ENCODE measurements at places on chromosomes 5 and 9.

GRCh38 chr9:114375386-114376175, 12.2 kb downstream of the AKNA start:
- no peak for DNase-seq

DNA sequence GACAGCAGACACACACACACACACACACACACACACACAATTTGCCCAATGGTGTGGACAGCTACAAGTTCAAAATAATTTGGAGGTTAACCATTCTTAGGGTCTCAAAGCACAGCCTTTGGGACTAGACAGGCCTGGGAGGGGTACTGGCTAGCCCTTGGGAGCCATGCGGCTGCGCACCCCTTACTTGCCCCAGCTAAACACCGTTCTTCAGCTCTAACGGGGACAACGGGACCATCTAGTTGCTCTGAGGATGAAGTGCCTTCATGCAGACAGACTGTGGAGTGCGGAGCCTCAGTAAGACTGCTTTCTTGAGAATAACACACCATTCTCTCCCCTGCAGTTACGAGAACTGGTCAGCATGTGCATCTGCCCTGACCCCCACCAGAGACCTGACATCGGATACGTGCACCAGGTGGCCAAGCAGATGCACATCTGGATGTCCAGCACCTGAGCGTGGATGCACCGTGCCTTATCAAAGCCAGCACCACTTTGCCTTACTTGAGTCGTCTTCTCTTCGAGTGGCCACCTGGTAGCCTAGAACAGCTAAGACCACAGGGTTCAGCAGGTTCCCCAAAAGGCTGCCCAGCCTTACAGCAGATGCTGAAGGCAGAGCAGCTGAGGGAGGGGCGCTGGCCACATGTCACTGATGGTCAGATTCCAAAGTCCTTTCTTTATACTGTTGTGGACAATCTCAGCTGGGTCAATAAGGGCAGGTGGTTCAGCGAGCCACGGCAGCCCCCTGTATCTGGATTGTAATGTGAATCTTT, 64.6 kb downstream of the PSMB7 start:
- no peak for DNase-seq

GRCh38 chr5:14407051-14407450, 174.5 kb upstream of the OTULINL start:
- no peak for DNase-seq

DNA sequence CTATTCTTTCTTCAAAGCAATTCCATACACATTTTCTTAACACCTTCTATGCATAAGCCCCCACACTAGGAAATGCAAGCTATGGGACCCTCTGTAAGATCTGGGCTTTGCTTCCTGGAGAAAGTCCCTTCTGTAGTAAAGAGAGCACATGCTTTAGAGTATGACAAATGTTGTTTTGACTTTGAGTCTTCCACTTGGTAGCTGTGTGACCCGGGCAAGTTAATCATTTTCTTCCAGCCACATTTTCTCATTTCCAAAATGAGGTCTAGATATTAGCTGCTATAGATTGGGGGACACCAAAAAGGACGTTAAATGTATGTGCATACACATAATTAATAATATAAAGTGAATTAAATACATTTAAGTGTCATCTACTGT, 334.0 kb downstream of the NFIB start:
- no peak for DNase-seq

DNA sequence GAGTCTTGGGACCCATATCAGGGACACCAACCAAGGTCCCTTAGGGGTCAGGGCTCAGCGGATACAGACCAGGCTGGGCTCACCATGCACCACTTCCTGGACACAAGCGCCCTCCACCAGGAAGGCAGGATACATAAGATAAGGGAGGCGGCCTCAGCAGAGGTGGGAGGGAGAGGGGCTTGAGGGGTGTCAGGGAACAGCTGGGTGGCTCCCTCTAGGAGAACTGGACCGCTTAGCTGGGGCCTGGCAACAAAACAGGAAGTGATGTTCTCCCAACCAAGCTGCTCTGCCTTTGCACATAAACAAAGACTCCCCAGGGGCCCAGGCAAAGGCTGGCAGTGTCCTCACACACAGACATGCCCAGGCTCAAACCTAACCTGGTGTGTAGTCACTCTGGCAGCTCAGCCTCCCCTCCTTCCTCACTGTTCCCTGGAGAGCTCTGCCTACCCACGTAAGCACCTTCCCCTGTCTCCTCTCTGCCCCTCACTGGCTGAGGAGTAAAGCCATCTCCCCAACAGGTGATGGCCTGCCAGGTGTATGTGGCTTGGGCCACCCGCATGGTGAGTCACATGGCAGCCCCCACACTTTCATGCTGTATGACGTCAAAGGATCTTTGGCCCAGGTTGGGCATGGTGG, 5.8 kb upstream of the BICD2 start:
- DNase-seq, result no peak

DNA sequence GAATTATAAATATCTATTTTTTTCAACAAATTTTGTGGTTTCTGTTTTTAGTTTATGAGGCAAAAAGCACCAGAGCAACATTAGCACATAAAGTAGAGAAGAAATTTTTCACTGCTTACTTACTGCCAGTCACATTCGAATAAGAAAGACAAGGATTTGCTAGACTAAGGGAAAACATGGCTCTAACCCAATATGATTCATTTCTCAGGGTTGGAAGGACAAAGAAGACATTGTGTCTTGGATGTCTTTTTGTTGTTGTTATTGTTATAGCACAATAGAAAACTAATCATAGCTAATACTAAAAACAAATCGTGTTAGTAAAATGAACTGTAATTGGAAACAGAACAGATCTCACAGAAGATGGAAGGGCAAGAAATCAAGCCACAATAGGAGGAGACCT, 90.9 kb upstream of the SLCO6A1 start:
- DNase-seq, result no peak

DNA sequence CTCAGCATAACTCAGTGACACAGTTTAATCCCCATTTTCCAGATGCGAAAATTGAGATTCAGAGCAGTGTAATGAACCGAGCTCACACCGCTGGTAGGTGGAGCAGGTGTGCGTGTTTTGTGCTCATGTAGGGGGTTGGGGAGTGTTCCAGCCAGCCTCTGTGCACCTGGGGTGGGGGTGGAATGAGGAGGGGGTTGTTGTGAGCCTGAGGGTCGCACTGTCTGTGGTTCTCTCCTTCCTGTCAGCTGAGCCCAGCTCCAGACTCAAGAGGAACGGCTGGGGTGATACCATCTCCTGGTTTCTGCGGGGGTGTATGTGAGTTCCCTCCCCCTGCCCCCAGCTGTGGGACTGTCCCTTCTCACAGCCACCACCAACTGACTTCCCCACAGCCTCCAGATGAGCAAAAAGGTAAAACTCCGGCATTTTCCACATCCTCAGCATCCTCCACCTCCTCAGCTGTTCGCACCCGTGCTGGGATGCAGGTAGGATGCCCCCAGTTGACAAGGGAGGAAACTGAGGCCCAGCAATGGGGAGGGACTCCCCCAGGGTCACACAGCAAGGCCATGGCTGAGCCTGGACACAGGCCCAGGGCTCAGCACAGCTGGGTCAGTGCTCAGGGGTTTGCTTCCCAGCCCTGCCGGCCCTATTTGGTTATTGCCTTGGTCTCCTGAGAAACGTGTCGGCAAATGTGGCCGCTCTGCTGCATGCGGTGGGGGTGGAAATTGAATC, 2.1 kb downstream of the SH2D3C start:
- DNase-seq, result peak; percentile 73

DNA sequence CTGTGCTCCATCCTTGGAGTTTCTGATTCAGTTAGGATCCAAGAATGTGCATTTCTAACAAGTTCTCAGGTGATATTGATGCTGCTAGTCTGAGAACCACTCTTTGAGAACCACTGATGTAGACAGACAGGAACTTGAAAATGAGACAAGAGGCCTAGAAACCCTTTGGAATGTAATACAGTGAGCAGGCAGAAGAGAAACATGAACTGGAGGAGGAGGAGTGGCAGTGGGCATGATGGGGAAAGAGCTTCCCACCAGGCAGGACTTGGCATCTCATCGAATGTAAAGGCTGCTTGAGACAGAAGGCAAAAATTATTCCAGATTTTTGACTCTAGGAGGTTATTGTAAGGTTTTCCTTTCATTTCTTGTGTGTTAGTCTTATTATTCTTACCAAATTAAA, 295.8 kb upstream of the SGCD start:
- no peak for DNase-seq

- no peak for DNase-seq
These were observed 6.4 kb upstream of the TEX48 start for GRCh38 chr9:114688379-114688778.

DNA sequence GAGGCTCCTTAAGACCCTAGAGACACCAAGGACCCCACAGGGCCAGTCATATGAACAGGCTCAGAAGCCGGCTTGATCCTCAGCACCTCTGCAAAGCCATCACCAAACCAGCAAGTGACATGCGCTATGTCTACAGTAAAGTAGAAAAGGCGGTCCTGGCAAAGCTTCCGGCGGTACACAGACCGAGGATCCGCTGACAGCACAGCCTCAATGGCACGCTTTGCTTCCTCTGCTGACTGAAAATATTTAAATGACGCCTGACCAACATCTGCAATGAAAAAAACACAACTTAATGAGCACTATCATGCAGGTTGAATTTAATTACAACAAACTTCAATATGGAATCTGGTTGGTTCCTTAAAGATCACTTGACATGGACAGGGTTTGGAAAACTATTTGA, 17.6 kb downstream of the TRMO start:
- DNase-seq, result no peak

- no peak for DNase-seq
These were observed 12.1 kb upstream of the BTNL3 start for GRCh38 chr5:180976518-180976917.

DNA sequence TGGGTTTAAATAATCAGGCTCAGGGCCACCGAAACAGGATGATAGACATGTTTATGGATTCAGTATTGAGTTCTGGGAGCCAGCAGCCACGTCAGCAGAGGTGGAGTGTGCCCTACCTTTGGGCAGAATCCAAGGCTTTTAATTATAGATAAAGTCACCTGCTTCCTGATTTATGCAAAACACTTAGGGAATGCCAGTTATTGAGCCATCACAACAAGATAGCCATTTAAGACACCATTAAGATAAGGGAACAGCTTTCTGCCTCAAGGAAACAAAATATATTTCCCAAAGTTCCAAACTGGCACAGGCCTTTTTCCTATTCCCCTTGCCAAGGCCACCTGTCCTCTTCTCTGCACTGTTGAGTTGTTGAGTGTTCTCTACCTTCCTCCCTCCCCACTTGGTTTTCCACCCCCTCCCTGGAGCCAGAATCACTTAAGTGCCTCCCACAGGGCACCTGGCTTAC, 2.4 kb downstream of the CCL28 start:
- DNase-seq, result no peak

- DNase-seq, result no peak
These were observed 56.8 kb downstream of the UGCG start for GRCh38 chr9:111953444-111953843.

DNA sequence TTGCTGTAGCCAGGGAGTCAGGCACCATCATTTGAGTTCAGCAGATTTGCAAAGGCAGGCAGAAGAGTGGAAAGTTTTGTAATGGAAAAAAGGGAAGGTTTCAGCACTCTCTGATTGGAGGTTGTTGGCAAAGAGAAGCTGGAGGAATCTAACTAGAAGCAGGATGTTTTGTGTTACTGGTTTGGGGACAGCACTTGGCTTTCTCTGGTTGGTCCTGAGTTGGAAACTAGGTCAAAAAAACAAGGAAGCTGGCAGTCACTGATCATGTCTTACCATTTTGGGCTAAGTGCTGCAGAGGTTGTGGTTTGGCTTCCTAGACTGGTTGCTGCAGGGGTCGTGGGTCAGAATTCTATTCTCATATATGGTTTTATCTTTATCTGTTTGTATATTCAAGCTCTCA, 189.8 kb downstream of the DRD1 start:
- no peak for DNase-seq

DNA sequence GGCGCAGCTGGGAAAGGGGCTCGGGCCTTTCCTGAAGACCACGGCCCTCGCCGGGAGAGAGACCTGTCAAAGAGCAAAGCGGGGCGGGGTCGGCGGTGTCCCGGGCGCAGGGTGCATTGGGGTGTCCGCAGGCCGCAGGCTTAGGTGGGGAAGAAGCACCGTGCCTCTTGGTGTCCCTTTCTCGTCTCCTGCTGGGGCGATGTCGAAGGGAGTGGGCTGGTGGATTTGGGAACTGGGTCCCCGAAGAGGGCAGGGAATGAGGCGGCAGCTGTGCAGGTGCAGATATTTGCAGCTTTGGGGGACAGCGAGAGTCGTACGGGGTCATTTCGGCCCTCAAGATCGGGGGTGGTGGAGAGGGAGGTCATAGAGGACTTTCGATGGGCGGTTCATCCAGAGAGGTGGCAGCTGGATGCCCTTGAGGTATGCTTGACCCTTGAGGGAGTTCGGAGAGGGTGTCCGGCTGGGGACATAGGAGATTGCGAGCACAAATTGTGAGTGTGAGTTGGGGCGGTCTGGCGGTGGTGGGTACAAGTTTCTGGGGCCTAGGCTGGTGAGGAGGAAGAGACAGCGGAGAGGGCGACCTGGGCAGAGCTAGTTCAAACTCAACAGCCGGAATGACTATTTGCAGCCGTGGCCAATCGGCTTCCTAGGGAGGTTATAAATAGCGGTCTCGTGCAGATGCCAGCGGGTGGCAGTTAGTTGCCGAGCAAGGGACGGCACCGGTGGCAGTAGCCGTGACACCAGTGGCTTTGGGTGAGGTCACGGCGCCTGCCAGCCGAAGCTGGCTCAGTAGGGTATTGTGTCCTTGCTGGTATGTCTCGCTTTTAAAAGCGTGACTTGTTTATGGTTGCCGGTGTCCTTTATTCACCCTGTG, 601 bp downstream of the NNT start:
- peak; percentile 71 for DNase-seq

Measured in stimulated activated CD4-positive, alpha-beta T cell treated with anti-CD3 and anti-CD28 coated beads, Interleukin-2, amount 100 ng/mL, for 24 hours (primary cell).